ENCODE measurements at places on chromosomes 5 and 9. TPM values are rescaled to one million over a fixed set of nuclear protein-coding genes. Genes with fewer than 3 reads are reported as not detected.

- H3K27me3 ChIP-seq: no peaks in the 10 kb centered on the region
- no peak for DNase-seq
- H3K36me3 ChIP-seq: no peaks in the 10 kb centered on the region
- no peak overlapping the region for H3K27ac ChIP-seq
- H3K4me3 ChIP-seq: no peak overlapping the region
- H3K4me1 ChIP-seq: no peaks in the 10 kb centered on the region
These were observed 524.5 kb upstream of the RGMB start for GRCh38 chr5:98248949-98249348.

- no peak for DNase-seq
- H3K27ac ChIP-seq: no peak overlapping the region
- H3K4me1 ChIP-seq: no peaks in the 10 kb centered on the region
- H3K4me3 ChIP-seq: no peak overlapping the region
- H3K36me3 ChIP-seq: no peaks in the 10 kb centered on the region
These were observed 116.4 kb downstream of the GADD45G start for GRCh38 chr9:89721176-89721700.

DNA sequence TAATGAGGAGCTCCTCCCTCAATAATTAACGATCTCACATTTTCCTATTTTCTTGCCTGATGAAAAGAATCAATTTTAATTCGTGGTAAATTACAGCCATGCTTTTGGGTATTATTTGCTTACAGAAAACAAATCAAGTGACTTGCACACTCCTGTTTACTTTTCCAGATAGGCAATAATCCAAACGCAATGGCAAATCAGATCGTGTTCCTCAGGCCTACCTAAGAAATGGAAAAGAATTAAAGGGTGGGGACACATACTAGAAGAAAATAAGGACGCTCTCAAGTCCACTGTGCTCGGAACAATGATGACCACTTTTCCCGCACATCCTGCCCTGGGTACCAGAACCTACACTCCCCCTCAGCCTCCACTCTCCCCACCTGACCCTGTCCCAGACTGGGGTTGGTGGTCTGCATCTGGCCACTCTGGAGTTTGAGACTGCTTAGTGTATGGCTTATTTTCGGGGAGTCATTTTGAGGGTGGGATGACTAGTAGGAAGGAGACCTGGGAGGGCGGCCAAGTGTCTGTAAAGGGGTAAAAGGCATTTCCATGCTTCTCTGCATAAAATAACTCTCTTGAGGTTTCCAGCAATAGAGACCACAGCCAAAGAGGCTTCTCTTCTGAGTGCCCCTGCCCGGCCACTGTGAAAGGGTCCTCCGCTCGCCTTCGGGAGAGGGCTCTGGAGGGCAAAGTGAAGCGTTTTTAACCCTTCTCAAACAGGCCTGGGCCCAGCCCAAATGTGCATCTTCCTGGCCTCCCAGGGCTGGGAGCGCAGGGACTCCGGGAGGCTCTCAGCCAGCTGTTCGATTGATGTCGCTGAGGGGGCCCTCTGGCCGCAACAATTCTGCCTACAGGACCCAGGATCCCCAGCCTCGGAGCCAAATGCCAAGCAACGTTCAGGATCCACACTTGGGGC, 4.5 kb upstream of the OTP start:
- no peaks in the 10 kb centered on the region for H3K36me3 ChIP-seq
- H3K4me3 ChIP-seq: no peak overlapping the region
- no peaks in the 10 kb centered on the region for H3K4me1 ChIP-seq

DNA sequence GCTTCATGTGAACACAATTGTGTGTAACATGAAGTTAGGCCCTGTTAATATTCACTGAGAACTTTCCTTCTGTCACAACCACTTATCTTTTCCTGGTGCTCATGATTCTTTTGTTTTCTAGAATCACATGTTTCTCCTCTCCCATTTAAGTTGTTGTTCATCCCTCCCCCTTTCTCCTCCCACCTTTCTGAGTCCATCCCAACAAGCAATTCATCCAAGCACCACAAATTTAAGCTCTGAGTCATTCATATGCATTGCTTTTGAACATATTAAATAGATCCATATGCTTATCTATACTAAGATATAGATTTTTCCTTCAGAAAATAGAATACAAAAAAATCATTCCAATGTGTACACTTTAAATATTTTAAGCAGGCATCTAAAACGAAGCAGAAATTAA, 75.2 kb upstream of the NFIB start:
- no peaks in the 10 kb centered on the region for H3K36me3 ChIP-seq
- H3K27ac ChIP-seq: no peak overlapping the region
- H3K4me3 ChIP-seq: no peak overlapping the region
- H3K27me3 ChIP-seq: no peaks in the 10 kb centered on the region
- H3K4me1 ChIP-seq: no peaks in the 10 kb centered on the region

GRCh38 chr9:98148486-98148885, 29.5 kb upstream of the TRIM14 start:
- peaks cover 15% of the 10 kb centered on the region for H3K36me3 ChIP-seq
- DNase-seq: no peak
- no peaks in the 10 kb centered on the region for H3K27me3 ChIP-seq
- no peak overlapping the region for H3K27ac ChIP-seq
- no peak overlapping the region for H3K4me3 ChIP-seq
- peaks cover 54% of the 10 kb centered on the region for H3K4me1 ChIP-seq

DNA sequence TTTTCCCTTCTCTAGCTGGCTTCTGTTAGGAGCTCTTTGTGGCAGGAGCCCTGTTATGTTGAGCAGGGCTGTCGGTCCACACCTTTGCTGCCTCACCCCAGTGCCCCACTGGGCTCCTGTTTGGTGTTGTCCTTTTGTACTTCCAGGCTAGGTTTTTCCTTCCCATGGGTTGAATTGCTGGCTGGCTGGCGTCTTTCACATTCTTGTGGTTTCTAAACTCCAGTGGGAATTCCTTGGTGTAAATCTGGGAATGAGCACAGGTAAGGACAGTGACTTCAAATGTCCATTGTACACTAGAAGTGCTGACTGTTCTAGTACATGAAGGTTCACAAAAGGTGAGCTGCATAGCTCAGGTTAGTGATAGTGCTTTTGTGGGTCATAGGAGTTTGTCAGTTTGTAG, 30.4 kb downstream of the RASGRF2 start:
- no peak for DNase-seq
- H3K4me3 ChIP-seq: no peak overlapping the region
- no peak overlapping the region for H3K27ac ChIP-seq

- no peak overlapping the region for H3K27ac ChIP-seq
- H3K27me3 ChIP-seq: peaks cover 4% of the 10 kb centered on the region
- no peak overlapping the region for H3K4me3 ChIP-seq
- DNase-seq: no peak
These were observed 17.1 kb upstream of the SYNPO start for GRCh38 chr5:150623152-150623877.

GRCh38 chr9:78112406-78112805, 80.8 kb upstream of the GNAQ start:
- H3K27me3 ChIP-seq: no peaks in the 10 kb centered on the region
- H3K36me3 ChIP-seq: no peaks in the 10 kb centered on the region
- no peak overlapping the region for H3K4me3 ChIP-seq
- H3K27ac ChIP-seq: no peak overlapping the region
- no peaks in the 10 kb centered on the region for H3K4me1 ChIP-seq

DNA sequence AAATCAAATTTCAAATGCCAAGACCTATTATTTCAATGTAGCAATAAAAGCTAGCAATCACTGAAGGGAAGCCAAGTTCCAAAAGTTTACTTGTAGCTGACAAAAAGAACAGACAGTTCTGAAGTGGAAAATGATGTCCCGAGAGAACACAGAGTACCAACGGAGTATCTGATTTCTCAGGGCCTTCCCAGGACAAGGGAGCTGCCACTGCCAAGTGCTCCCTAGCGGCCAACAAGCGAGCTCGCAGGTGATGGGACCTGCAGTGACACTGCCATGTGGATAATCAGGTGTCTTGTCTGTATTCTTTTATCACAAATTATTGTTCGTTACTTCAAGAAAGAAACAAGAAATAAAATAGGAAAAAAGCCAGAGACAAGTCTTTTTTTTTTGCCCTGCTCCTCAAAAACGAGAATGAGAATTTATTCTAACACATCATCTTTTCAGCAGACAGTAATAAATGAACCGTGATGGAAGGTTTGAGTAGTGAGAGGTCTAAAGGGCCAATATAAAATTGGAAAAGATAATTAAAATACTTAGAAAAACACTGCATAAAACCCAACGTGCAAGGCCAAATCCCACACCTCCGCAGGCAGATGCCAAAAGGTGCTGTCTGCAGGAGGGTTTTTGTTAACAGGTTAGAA, 159.4 kb downstream of the MYO10 start:
- H3K27ac ChIP-seq: no peak overlapping the region
- no peaks in the 10 kb centered on the region for H3K36me3 ChIP-seq
- peaks cover 12% of the 10 kb centered on the region for H3K4me1 ChIP-seq
- no peak overlapping the region for H3K4me3 ChIP-seq

DOCK8 gene
- 0.38 TPM for total RNA-seq

SPOCK1 gene
- total RNA-seq: not detected

RXRA gene
- total RNA-seq: 19.2 TPM

SELENOP gene
- total RNA-seq: 1,895 TPM

MAN2A1 gene
- total RNA-seq: 80.5 TPM
